ENCODE measurements at places on chromosomes 4 and X.

GRCh38 chr4:4440333-4441061, 53.6 kb downstream of the NSG1 start:
- no peak for DNase-seq

DNA sequence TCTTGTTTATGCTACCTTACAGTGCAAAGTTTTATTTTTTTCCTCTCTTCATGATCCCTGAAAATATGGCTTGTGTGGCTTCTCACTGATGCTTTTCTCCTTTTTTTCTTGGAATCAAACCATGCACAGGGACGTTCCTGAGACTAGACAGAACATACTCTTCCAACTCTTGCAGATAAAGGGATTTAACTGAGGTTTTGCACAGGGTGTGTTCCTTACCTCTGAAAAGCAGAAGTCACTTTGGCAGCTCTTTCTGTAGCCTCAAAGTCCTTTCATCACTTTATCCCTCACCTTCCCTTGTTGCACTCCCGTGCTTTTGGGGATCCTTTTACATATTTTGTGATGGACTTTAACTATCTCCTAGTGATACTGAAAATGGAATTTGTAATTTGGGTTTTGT, 300.1 kb downstream of the SPRY1 start:
- DNase-seq, result no peak

- no peak for DNase-seq
Observed at GRCh38 chr4:148029781-148030180, 297.9 kb downstream of the ARHGAP10 start.

DNA sequence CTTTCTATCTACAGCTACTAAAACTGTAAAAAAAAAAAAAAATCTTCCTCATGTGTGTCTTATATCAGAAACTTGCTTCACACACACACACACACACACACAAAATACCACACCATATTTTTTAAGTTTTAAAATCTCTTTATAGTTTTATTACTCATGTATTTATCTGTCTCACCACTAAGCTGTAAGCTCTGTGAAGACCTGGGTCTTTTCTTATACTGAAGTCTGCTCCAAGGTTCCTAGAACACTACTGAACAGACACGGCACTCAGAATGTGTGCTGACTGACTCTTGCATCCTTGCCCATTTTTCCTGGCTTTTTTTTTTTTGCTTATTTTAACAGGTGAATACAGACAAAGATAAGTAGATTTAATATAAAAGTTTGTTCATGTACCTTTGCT, 135.6 kb upstream of the CXXC4 start:
- DNase-seq, result no peak

GRCh38 chrX:129697204-129697829, 41.5 kb upstream of the XPNPEP2 start:
- DNase-seq, result no peak

DNA sequence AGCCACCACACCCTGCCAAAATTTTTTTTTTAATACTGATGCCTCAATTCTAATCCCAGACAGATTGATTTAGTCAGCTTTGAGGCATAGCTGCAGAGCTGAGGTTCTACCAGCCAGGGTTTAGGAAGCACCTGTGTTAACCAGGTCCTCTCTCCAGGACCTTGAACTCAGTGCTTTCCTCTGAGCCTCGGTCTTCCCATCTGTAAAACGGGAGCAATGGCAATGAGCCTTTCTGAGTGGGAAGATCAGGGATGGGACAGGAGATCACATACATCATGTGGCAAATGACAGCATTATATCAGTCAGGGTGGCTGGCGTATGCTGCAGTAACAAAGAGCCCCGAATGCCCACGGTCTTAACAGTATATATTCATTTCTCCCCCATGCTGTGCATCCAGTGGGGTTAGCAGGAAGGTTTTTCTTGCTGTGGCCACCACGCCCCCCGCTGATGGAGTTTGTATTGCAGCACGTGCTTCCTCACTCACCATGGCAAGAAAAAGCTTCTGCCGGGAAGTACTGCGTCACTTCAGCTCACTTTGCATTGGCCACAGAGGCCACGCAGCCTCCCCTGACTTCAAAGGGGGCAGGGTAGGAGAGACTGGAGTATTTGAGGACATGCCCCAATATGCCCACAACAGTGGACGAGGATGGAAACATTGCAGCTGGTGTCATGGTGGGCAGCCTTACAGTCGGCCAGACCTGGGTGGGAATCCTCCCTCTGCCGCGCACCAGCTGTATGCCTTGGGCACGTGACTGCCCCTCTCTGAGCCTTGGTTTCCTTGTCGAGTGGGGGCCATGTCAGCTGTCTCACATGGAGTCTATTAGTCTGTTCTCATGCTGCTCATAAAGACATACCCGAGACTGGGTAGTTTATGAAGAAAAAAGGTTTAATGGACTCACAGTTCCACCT, 24.1 kb upstream of the MRFAP1 start:
- no peak for DNase-seq

DNA sequence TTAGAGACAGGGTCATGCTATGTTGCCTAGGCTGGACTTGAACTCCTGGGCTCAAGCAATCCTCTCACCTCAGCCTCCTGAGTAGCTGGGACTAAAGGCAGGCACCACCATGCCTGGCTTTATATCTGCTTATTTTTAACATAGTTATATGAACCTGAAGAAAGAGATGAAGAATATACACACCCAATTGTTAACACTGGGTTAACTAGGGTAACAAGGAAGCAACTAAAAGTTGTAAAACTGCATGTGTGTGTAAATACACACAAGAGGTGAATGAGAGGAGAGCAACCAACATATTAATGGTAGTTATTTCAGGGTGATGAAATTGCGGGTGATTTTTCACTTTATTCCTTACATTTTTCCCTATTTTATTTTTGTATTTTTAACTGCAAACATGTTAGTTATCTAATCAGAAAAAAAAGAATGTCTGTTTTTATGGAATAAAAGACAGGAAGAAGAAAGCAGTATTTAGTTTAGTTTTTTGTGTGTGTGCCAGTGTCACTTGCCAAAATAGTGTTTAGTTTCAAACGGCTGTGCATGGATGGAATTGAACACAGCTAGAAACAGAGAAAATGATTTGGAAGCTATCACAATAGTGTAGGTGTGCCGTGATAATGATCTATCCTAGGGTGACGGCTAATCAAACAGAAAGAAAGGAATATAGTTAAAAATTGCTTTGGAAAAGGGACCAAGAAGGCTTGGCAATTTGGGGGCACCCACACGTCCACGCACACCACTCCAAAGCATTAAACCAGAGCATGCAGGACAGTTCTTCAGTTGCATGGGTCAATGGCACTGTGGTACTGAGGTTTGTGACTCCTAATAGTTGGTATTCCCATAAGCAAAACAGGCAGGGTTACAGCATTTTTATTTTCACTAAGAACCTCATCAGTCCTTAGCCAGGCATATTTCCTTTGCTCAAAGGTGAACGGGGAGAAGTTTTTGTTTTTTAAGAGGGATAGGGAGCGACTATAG, 89.1 kb upstream of the KLHL13 start:
- DNase-seq, result no peak

DNA sequence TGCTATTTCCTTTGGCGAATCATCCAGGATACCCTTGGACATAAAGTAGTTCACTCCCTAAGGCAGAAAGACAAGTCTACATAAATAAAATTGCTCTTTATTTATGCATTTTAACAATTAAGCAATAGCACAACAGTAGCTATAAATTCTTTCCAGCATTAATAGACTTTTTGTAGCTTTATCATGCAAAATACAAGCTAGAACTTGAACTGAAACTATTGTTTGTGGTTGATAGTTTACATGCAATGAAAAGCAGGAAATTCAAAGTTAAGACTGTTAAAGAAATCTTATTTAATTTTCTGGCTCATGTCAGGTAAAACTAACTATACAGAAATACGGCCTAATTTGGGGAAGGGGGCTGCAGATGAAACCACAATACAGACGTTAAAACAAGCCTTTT, 42.3 kb downstream of the FBXO8 start:
- DNase-seq, result no peak

GRCh38 chrX:100368167-100368566, 41.9 kb downstream of the PCDH19 start:
- DNase-seq, result no peak

GRCh38 chr4:22634541-22635181, 58.1 kb upstream of the GBA3 start:
- no peak for DNase-seq

- DNase-seq, result no peak
Observed at GRCh38 chr4:150078579-150079080, 385 bp downstream of the DCLK2 start.

GRCh38 chrX:10062980-10063379, 93.8 kb upstream of the CLCN4 start:
- DNase-seq, result no peak
